ENCODE measurements at places on chromosomes 4 and X.

GRCh38 chr4:122346036-122346435 lies 32.8 kb upstream of the ADAD1 start:
- DNase-seq = no peak

DNA sequence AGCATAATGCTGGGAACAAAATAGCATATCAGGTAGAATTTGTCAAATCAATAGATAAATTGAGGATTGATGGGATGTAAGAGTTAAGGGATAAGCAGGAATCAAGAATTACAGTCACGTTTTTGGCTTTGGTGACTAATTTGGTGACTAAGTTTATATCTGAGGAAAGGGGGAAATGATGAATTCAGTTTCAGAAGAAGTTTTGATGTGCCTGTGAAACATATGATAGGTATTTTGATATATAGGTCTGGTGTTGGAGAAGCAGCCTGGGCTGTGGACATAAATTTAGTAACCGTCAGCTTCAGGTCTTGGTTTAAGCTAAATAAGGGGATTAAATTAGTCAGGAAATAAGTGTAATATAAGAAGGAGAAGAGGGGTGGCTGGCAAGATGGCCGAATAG lies 79.0 kb upstream of the EDA2R start:
- DNase-seq = no peak

DNA sequence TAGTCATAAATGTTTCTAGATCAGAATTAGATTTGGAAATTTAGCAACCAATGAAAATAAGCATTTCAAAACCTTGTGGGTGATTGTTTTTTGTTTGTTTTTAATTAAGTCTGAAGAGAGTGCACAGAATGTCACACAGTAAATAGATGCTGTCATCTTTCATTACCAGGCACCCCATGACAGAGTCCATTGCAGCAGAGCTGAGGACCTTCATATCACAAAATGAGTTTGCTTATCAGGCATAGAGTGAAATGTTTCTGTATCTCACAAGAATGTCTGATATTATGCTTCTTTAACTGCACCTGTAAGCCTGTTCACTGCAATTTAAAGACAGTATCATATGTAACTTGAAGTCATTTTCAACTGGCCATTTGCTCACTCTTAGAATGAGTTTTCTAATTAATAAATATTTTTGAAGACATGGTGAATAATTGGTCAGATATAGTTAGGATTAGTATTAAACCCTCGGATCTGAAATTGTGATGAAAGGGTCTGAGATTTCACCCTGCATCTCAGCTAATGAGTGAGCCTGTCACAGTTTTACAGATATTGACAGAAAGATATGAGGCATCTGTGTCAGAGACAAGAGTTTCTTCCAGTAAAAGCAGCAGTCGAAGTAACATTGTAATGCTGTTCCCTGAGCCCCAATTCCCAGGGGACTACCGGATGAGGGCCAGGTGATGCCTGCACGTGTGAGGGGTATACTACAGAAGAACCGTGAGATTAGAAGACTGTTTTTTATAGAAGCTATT lies 416.4 kb downstream of the CCSER1 start:
- no peak for DNase-seq

DNA sequence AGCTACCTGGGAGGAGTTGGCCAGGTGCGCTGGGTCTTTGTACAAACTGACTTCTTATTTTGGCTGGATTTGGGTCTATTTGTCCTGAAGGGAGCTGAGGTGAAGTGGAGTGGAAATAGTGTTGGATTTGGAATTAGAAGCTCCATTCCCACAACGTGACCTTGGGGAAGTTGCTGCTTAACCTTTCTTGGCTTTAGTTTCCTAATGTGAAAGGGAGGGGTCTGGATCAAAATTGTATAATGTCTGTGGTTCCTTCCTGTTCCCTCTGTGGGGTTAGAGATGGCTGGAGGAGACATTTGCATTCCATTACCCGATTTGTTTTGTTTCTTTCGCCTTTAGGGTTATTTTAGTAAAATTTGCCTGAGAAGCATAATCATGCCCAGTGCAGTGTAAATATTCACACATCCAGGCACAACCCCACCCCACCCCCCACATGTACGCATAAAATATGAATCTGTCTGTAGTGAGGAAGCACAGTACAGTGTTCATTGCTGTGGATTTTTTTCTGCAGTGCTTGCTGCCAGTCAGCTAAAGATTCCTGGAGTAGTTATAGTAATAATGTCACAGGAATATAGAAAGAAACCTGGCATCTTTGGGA lies 21.5 kb downstream of the JADE1 start:
- DNase-seq = no peak

- peak; percentile 7 for DNase-seq
These were observed 46.0 kb upstream of the TMPRSS11F start for GRCh38 chr4:68175562-68176155.

DNA sequence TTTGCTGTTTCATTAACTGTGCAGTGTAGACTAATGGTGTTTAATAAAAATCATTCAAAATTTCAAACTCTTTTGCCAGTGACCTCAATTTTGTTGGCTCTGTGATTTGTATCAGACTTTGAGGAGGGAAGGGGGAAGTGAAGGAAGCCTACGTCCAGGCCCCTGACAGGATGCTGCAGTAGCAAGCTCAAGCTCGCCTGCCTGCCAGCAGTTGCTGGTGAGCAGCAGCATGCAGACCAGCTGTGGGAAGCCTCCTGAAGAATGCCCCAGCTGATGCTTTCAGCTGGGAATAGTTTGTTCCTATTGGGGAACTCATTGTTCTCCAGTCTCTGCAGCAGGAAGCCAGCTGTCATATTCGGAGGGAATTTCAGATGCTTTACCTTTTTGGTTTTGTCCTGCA lies 495.2 kb downstream of the AFF2 start:
- DNase-seq = no peak

GRCh38 chrX:119982145-119982544 lies 38.6 kb upstream of the NKAP start:
- no peak for DNase-seq

DNA sequence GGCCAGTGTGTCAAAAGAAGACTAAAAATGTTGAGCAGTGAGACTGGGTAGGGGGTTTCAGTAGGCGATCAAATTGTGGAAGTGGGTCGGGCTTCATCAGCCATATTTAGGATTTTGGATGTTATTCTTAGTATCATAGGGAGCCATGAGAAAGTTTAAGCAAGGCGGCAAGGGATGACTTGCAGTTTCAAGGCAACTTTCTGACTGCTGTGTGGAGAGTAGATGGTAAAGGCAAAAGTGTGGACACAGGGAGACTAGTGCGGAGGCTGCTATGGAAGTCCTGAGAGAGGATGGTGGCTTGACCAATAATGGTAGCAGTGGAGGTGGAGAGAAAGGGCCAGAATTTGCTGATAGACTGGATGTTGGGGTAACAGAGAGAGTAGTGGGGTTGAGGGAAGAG lies 15.4 kb downstream of the GK start:
- DNase-seq = no peak

DNA sequence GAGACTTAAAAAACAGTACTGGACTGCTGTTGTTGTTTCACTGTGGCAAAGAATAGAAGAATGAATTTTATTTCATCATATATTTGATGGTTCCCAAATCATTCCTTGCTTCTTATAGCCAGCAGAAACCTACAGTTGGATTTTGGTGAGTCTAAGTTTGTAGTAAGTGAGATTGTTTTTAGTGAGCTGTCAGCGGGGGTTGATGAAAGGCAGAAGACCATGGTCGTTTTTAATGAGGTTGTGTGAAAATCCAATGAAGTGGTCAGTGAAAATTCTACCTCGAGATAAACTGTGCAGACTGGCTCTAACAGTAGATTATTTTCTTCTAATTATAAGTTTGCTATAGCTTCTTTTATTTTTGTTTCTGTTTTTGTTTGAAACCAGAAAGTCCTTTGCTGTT lies 36.2 kb downstream of the ANAPC4 start:
- DNase-seq = no peak

DNA sequence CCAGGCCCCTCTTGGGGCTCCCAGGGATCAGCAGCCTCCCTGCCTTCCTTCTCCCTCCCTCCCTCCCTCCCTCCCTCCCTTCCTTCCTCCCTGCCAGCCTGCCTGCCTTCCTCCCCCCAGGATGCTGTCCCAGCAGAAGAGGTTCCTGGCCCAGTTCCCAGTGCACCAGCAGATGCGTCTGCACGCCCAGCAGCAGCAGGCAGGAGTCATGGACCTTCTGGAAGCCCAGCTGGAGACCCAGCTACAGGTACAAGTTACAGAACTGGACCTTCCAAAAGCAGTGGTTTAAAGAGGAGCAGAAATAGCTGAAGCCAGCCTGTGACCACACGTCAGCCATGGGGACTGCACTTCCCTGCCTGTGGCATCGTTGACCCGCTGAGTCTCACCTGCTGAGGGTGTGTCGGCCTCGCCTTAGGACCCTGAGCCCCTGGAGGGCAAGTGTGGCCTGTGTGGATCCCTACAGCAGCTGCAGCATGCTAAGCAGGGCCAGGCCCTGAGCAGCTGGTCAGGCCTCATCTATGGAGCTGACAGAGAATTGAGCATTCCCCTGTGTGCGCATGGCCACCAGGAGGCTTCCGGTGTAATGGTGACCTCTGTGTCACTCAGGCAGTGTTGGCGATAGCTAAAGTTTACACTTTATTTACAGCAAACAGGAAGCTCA lies 84.7 kb downstream of the CRMP1 start:
- DNase-seq = no peak

- DNase-seq = no peak
These were observed 1.0 kb upstream of the PLA2G12A start for GRCh38 chr4:109730619-109731545.

DNA sequence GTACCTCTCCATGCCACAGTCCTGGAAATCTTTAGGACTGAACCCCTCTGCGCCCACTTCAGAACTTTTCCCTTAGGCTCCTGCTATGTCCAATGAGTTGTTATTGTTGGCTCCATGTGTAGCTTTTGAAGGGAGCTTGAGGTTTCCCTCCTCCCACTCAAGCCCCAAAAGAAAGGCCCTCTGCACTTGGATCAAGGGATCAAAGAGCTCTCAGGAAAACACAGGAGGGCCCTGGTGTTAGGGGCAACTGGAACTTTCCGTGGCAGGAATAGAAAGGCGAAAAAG lies 135.0 kb downstream of the RASL11B start:
- no peak for DNase-seq

All from occipital lobe (tissue), 3 donors.